ENCODE measurements at places on chromosomes 2 and 18.

- DNase-seq = no peak
Observed at GRCh38 chr2:124318913-124319312, 293.8 kb downstream of the CNTNAP5 start.

DNA sequence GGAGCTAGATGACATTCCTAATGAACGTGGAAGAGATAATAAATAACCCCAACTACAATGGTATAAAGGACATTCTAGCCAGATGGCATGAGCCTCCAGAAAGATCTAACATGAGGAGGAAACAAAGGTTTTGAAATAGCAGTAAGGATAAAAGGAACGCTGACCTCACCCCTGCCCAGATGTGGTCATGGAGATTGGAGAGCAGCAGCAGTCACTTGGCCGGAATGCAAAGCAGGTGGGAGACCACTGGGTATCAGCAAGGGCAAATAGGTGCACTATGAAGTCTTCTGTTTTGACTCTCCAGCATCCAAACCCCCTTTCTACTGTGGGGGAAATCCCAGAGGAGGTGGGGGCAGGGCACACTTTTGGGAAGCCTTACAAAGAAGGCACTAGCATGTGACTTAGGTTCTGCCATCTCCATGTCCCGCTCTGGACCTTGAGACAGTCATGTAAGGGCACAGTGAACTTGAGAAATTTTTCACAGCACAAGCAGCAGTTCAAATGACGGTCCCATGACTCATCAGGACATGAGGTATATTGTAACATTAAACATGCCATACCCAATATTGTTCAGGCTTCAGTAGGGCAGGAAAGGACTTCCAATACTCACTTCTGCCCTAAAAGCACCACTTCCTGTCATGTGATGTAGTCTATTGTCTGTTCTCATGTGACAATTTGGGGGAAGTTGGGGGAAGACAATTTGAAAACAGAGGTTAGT is 55.2 kb downstream of the METTL4 start:
- DNase-seq = peak; percentile 51

DNA sequence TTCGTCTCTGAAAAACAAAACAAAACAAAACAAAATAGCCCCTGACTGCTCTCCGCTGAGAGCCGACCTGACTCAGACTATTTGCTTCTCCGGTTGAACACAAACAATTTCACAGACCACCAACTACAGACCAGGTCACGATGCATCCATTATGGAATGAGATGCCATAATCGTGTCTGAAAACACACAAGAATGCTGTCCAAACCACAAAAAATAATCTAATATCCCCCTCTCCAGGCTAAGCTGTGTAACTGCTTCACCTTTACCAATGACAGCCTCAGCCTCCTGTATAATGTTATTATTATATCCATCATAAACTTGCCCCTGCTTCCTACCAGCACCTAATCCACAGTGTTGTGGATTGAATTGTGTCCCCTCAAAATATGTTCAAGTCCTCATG is 114.7 kb downstream of the DNAH6 start:
- DNase-seq = peak; percentile 84

GRCh38 chr2:67169417-67170140 is 227.6 kb upstream of the ETAA1 start:
- no peak for DNase-seq

GRCh38 chr18:76721207-76721996 is 101.0 kb upstream of the ZNF236 start:
- DNase-seq = no peak

- DNase-seq = no peak
Observed at GRCh38 chr2:105760639-105761337, 16.1 kb downstream of the NCK2 start.

GRCh38 chr2:129112181-129112580 is 793.5 kb upstream of the HS6ST1 start:
- no peak for DNase-seq

DNA sequence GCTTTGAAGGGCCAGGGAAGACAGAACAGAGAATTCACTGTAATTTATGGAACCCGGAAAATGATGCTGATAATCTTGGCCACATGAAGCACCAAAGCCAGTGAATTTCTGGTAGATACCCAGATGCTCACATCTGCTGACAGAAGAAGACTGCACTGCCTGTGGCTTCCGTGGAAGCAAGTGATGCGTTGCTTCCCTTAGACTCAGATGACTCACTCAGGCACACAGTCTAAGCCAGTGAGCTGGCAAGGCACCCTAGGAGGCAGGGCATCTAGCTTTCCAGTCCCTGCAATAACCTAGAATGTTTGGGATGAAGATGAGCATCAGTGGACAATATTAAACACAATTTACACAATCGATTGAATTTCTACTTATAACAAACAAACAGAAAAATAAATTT is 284.7 kb downstream of the CMPK2 start:
- DNase-seq = no peak

DNA sequence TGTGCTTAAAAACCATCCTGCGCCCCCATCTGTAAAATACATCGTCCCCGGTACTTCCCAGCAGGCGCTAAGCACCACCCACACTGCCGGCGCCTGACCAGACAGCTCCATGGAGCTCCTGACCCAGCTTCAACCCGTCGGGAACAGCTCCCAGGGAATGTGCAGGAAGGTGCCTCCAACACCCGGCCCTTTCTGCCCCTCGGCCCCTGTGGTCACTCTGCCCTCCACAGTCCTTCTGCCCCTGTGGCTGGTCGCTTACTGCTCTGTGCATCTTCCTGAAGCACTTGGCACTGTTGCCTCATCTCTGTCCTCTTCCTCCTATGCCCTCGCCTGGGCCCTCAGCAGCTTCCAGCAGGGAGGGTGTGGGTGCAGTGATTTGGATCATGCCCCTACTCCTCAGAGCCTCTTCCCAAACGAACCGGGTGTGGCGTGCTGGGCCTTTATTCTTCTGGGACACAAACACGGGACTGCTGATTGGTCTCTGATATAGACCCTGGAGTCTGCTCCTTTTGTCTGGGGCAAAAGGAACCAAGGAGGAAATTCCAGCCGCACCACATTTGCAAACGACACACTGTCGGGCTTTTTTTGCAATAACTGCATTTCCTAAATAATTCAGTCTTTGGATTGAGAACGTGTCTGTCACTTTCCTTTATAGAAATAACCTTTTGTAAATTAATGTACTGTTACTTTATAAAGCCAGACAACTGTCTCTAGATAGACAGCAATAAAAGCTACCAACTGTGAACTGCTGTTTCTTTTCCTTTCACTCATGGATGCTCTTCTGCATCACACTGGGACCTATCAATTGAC is 65.9 kb downstream of the ADI1 start:
- no peak for DNase-seq

- no peak for DNase-seq
Observed at GRCh38 chr2:85719609-85720240, 25.6 kb downstream of the GNLY start.

GRCh38 chr18:3612315-3612714 is 162.3 kb downstream of the TGIF1 start:
- peak; percentile 46 for DNase-seq

- no peak for DNase-seq
Observed at GRCh38 chr2:120541553-120541932, 194.1 kb upstream of the GLI2 start.

DNA sequence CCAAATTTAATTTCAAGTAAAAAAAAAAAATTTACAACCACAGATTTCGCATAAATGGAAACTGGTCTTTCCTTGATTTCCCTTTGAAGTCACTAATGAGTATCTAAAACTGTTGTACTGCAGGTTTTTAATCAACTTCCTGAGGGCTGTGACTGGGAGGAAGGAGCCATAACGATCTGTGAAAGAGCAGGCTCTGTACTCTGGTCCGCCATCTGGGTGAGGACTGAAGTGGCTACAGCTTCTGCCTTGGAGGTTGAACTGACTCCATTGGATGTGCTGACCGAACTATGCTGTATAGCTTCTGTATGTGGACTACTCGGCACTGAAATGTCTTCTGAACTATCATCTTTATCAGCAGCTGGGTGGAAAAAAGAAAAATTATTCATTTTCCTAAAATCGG is 69.3 kb upstream of the CHN1 start:
- no peak for DNase-seq

- DNase-seq = no peak
Observed at GRCh38 chr2:225536036-225536435, 136.5 kb downstream of the NYAP2 start.

DNA sequence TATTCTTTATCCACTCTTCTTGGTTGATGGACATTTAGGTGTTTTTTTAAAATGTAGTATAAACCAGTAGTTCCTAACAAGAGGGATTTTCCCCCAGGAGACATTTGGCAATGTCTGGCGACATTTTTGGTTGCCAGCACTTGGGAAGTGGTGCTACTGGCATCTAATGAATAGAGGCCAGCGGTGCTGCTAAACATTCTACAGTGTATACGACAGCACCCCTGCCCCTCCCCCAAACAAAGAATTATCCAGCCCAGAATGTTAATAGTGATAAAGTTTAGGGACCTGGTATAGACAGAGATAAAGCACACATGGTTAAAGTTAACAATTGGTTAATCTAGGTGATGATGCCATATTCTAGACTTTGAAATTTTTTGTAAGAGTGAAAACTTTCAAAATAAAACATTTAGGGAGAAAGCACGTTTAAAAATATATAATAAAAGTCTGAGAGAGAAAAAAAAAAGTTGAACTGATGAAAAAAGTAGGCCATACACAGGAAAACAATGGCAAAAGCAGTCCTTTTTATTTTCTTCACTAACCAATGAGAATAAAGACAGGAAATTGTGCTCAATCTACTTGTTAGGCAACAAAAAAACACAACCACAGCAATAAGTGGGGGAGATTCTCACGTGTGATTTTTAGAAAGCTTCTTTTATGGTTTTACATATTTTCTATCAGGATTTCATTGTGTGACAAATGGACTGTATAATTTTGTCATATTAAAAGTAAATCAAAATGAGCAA is 14.8 kb downstream of the FBXO48 start:
- DNase-seq = no peak

GRCh38 chr2:101515477-101515876 is 40.6 kb upstream of the RFX8 start:
- no peak for DNase-seq

GRCh38 chr2:14358339-14358738 is 274.2 kb upstream of the LRATD1 start:
- DNase-seq = no peak

DNA sequence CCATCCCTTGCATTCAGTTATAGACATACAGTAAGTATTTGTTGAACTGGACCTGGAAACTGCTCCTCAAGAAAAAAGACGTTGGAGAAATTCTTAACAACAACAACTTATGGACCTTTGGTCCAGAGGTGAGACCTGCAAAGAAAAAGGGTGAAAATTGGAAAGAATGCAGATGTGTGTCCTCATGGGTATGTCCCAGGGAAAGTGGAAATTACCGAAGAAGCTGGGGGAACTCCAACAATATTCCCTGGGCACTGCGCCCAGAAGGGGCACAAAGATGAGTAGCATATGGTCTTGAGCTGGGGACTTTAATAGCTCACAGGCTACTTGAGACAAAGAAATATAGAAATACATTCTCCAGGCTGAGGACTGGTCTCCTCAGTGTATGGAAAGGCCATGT is 35.5 kb upstream of the YWHAQ start:
- no peak for DNase-seq

DNA sequence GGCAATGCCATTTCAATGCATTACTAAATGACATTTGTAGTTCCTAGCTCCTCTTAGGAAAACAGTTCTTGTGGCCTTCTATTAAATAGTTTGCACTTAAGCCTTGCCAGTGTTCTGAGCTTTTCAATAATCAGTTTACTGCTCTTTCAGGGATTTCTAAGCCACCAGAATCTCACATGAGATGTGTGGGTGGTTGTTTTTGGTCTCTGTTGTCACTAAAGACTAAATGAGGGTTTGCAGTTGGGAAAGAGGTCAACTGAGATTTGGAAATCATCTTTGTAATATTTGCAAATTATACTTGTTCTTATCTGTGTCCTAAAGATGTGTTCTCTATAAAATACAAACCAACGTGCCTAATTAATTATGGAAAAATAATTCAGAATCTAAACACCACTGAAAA is 45.3 kb downstream of the HADHB start:
- no peak for DNase-seq

- DNase-seq = no peak
Observed at GRCh38 chr2:207984765-207985480, 40.4 kb downstream of the PLEKHM3 start.

DNA sequence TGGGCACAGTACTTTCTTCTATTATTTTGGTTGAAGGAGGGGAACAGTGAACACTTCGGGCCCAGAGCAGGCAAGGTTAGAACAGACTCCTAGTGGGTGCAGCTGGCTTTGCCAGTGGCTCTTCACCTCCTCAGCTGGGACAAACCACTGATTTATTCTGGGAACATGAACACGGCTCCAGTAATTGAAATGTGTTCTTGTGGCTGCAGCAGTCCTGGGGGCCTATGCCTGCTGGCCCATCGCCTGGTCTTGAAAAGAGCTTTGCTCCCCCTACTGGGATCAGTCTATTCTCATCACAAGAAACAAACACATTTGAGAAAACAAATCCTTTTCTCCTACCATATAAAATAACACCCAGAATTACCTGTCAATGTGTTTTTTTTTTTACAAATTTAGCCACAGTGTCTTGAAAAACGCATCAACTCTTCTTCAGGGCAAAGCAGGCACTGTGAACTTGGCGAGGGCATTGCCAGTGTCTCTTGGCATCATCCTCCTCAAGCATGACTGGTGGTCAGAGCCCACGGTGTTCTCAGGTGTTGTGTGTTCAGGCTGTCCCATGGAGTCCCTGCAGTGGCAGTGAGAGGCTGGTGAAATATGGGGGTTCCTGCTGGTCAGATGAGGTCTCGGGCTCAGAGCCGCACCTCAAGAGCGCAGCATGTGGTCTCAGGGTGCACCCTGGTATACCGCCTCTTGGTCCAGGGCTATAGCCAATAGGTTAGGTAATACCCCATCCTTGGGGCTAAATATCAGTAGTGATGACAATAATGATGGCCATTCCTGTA is 51.3 kb downstream of the RNF144A start:
- DNase-seq = no peak

- DNase-seq = no peak
Observed at GRCh38 chr2:20618468-20618885, 32.4 kb downstream of the HS1BP3 start.

DNA sequence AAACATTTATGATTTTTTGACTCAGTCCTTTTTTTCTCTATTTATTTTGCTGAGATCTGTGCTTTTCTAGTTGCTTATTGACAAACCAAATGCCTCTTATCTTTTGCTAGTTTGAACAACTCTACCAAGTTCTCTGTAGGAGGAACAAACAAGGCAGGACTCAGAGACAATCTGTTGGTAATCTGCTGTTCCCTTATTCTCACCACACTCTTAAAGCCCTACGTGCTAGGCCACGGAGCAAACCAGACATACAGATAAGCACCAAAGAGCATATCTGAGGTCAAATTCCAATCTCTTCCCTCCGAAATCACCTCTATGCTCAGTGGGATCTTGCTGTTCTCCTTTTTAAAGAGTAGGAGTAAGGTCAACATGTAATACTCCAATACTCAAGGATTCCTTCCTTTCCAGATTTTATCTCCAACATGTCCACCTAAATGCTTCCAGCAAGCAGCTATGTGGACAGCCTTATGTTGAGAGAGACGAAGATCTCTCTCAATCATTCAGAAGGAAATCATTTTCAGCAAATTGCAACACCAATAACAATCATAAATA is 18.4 kb downstream of the FN1 start:
- DNase-seq = no peak

DNA sequence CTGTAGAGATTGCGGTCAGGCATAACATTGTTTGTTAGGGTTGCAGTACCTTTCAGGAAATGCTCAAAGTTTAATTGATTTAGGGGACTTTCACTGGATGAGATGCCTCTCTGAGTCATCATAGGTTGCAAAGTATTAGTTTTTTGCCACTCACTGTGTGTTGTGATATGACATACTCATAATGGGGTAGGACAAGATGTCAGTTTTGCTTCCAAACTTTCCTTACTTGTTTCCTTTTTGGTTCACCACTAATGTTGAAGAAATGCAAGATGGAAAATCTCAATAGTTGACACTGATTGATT is 35.0 kb upstream of the PTH2R start:
- no peak for DNase-seq

Data from SW480 (cell line).